Fibroblast of upper back skin (primary cell): ENCODE measurements at places on chromosomes 7 and 10.

DNA sequence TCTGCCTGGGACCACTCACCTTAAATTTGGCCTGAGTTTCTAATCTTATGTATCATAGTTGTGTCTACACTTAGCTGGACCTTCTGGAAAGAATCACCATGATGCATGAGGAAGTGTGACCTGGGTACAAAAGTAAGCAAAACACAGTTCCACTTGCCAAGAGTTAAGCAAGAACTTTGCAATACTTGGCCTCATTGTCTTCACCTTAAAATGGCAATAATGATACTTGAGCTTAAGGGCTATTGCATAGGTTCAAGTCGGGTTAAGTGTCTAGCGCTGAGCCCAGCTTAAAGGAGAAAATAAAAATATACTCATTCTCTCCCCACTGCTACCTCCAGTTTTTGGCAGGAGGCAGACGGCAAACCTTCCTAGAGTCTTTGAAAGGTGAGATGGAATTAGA lies 133.9 kb upstream of the BMPER start:
- no peak for DNase-seq

GRCh38 chr7:100132697-100133151 lies 6.0 kb downstream of the MBLAC1 start:
- peak; percentile 62 for DNase-seq

DNA sequence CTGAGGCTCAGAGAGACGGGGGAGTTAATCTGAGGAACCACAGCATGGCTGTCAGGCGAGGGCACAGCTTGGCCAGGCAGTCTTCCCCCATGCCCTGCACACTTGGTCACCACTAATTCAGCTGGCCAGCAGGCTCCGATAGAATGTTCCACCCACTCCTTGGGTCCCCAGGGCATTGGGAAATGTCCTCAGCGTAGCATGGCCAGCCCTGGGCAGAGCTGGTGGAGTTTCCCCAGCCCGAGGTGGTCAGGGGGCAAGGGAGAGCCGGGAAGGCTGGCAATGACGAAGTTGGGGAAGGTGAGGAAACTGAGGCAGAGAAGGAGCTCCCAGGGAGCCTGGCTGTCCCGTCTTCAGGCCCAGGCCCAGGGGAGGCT lies 12.1 kb upstream of the GRIFIN start:
- DNase-seq, result no peak

- no peak for DNase-seq
These were observed 367.7 kb upstream of the NPVF start for GRCh38 chr7:25595996-25596395.

GRCh38 chr7:107920048-107920772 lies 29.2 kb downstream of the DLD start:
- DNase-seq, result no peak

DNA sequence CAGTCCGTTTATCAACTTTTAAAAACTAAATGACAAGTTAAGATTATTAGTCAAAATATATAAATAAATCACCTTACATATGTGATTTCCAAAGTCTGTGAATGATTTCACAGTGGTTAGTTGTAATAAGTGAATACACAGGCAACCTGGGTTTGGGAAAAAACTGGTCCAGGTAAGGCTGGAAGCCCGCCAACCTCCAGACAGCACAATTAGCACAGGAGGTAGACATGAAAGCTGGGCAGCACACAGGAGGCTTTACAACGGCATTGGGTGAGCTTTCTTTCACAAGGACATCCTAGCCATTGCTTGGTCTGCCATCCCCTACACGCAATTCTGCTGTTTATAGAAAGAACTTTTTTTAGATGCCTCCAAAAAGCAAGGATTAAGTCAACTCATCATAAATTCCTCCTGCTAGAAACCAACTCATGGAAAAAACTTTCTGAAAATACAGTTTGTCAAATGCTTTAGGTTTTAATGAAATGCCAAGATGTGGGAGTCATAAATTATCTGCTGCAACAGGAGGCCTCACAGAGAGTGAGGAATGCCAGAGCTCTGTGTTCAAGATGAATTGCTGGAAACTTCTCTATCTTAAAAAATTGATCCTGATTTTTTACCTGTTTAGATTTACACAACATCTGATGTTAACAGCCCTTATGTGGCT lies 346.8 kb upstream of the NFE2L3 start:
- DNase-seq, result peak; percentile 88

GRCh38 chr7:100706672-100707311 lies 871 bp downstream of the POP7 start:
- DNase-seq, result no peak

GRCh38 chr7:98399890-98400541 lies 874 bp downstream of the BAIAP2L1 start:
- peak; percentile 63 for DNase-seq

DNA sequence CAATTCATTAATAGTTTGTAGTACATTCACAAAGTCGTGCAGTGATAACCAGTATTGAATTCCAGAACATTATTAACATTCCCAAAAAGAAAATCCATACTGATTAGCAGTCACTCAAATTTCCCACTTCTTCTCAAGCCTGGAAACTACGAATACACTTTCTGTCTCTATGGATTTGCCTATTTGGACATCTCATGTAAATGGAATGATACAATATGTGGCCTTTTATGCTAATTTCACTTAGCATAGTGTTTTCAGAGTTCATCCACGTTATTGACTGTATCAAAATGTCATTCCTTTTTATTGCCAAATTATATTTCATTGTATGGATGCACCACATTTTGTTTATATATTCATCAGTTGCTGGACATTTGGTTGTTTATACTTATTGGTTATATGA lies 78.8 kb downstream of the STK31 start:
- DNase-seq, result no peak

DNA sequence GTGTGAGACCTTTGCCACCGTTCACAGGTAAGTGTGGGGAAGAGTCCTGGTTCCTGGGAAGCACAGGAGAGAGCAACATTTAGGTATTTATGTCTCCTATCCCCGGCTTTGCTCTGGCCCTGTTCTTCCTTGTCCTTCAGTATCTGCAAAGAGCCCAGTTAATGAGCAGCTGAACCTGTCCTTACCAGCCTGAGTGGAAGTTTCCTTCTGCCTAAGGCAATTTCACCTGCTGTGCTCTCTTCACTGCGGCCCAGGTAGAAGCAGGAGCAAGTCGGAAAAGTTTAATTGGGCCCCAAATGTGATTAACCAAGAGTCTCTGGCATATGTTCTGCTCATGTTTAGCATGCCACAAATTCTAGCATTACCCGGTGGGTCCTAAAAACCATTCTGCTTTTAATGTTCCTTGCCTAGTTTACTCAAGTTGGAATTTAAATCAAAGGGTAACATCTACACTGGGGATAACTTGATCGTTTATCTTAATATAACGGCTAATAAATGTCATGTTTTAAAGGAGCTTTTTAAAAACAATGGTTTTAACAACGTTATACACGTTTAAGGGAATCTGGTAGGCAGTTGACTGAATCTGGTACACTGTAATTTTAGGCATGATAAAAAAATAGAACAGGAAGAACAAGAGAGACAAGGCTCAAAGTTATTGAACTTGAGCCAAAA lies 817.1 kb downstream of the TYW1 start:
- no peak for DNase-seq

DNA sequence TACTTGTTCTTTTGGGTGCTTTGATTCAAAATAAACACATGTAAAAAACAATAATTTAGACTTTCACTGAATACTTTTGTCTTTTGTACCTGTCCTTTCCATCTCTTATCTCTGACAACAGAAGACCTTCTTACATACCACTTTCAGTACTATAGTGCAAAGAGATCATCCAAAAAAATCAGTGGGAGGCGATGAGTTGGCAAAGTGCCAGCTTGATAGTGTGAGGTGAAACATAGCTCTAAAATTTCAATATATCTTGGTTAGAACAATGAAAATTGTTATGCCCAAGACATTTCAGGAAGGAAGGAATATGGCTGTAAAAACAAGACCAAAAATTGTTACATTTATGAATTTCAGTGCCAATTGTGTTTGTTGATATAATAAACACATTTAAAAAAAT lies 390.2 kb upstream of the COBL start:
- DNase-seq, result no peak

DNA sequence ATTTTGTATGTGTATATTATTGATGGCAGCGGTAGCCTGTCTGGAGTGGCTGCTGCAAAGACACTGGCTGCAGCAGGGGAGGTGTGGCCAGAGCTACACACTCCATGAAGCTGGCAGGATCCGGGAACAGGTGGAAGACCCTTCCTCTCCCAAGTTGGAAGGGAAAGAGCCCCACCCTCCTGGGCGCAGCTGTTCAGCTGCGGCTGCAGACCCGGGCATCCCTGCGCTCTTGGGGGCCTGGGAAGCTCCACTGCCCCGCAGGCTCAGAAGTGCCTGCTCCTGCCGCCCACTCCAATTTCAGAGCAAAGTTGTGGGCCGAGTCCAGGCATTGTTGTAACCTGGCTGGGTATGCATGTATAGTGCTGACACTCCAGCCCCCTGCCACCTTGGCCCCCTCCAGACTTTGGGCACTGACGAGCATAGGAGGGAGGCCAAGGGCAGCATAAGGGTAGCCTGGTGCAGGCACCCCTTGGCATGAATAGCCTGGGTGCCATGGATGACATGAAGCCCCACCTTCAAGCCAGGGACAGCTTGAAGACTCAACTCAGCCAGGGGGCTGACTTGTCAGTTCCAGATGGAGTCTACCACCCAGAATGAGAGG lies 90.7 kb upstream of the TMEM168 start:
- DNase-seq, result no peak

GRCh38 chr10:53045315-53045714 lies 272.7 kb upstream of the MBL2 start:
- DNase-seq, result no peak

DNA sequence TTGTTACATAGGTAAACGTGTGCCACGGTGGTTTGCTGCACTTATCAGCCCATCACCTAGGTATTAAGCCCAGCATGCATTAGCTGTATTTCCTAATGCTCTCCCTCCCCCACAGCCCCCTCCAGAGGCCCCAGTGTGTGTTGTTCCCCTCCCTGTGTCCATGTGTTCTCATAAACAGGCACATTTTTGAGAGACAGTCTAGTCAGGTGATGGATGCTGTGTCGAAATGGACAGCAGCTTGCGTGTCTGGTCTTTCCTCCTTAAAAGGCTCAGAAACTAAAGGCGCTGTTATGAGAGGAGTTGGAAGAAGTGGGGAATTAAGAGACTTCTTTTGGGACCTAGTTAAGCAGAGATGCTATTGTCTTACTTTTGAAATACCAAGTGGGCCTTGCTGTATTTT lies 296.0 kb downstream of the BBS9 start:
- no peak for DNase-seq

DNA sequence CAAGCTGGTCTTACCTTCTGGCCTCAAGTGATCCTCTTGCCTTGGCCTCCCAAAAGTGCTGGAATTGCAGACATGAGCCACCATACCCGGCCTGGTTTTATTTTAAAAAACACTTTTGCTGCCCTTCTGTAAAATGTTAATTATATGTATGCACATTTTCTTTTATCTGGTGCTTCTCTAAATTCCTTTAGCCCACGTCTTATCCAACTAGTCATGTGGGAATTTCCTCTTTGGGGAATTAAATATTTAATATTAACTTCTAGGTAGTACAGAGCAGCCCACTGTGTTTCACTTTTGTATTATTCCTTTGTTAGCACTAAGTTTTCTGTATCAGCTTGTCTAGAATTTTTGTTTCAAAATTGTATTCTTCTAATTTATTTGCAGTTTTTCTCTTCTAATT lies 181.7 kb upstream of the KAT6B start:
- DNase-seq, result no peak

- DNase-seq, result no peak
These were observed 40.2 kb downstream of the SND1 start for GRCh38 chr7:127692200-127692599.

- DNase-seq, result no peak
These were observed 962.4 kb upstream of the GHITM start for GRCh38 chr10:83176901-83177300.

DNA sequence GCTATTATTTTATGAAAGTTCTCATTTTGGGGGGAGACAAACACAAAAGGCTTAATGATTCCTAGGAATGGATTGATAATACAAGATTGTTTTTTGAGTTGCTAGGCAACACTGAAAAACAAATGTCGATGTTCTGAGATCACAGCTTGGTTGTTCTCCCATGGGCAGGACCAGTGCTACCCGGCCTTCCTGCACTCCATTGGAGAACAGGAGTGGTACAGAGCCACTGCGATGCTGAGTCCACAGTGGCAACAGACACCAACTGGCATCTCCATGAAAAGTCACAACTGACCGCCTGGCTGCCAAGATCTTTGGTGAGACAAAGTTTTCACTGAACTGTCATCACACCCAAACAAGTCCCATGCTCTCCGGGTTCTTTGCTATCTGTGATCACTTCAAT lies 68.9 kb upstream of the NMT2 start:
- DNase-seq, result peak; percentile 50

DNA sequence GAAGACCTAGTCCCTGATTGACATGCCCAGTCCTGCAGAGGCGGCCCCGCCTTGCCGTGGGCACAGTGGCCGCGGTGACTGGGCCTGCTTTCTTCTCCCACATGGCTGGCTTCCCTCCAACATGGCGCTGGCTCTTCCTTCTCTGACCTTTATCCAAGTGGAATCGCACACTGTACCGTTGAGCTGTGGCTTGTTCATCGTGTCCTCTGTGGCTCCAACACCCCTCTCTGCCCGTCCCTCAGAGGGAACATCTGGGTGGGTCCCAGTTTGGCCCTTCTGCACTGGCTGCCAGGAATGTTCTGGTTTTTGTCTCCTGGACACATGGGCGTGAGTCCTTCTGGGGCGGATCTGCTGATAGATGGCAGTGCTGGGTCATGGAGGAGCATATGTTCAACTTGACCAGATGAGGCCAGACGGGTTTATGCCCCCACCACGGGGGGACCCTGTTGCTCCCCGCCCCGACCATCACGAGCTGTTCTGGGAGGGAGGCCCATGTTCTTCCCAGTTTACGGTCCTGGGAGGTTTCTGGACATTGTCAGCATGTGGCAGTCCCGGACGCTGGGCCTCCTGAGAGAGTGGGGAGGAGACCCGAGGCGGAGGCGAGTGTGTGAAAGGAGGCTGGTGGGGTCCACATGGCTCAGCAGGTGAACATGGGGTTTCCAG lies 63.5 kb downstream of the LHPP start:
- DNase-seq, result no peak

DNA sequence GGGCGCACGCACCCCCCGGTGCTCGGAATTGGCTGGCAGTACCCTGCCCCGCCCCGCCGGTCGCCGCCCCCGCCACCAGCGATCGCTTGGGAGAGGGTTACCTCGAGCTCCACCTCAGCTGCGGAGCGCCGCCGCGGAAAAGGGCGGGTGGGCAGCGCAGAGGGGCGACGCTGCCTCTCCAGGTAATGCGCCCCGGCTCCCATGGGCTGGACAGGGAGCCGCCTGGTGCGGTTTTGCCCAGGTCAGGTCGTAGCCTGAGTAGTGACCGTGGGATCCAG lies 1.3 kb downstream of the PFKFB3 start:
- no peak for DNase-seq

DNA sequence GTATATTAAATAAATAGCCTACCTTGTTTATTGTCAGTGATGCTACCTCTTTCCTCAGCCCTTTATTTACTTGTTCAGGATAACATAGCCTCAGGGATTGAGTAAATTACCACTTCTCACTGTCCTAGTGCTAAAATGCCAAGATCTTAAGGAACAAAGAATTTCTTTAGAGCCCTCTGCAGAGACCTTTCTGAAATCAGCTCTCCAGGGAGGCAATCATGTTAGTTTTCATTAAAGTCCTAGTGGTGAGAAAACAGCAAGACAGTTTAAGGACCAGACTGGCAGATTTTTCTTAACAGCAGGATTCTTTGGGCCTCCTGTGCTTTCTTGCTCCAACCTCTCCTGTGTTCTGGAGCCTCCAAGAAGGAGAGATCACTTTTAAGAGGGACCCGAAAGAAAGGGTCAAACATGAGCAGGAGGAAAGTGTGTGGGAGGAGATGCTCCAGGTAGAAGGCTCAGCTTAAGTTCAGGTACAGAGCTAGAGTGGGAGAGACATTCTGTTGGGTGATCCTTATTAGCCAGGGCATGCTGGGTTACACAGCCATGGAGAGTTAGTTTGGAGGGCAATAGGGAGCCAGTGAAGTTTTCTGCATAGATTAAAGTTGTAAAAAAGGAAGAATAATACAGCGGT lies 1.2 kb upstream of the PLCE1 start:
- no peak for DNase-seq
